Germinal center (tissue), 1 donor: ENCODE measurements at places on chromosomes 11 and 22.

DNA sequence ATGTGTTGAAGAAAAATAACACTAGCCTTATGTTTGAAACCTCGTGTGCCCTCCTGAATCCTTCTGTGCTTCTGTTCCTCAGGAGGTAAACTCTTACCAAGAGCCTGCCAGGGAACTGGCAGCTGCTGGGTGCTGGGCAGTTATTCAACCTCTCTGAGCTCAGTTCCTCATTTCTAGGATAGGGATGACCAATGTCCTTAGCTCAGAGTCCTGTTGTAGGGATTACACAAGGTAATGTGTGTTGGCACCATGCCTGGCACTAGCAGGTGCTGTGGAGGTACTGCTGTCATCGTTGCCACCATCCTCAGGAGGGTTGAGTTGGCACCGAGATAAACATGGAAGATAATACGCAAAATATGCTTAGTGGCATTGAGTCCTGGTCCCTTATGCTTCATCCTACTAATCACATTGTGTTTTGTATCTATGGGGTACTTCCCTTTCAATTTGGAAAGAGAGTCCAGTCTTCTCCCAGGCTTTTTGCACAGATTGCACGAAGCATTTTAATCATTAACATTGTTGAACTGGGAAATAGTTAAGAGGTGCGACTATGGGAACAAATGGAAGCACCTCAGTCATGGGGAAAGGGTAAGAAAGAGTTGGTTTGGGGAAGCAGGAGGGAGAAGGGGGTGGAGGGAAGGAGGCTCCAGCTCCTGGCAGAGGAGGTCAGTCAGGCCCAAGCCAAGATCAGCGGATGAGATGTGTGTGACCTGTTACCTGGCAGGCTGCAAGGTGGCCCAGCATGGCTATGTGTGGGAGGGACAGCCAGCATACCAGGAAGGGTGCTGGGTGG is 56.7 kb downstream of the CABIN1 start:
- no peak for DNase-seq

- no peak for DNase-seq
These were observed 4.4 kb downstream of the CYB5R2 start for GRCh38 chr11:7668911-7669310.

GRCh38 chr22:37568448-37569008 is 8.2 kb downstream of the CDC42EP1 start:
- DNase-seq: no peak

DNA sequence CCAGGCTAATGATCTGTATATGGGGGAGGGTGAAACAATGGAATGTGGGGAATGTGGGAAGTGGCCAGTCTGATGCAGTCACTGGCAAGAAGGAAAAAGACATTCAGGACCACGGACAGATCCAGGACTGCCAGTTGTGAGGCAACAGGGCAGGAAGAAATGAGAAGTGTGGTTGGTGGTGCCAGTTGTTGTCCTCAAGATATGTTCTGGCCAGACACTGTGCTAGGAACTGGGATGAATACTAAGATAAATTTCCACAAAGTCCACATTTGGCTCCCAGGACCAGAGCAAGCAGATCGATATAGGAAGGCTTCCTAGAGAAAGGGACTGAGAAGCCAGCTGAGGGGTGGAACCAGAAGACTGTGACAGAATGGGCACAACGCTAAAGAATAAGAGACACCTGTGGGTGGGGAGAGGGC is 6.8 kb upstream of the TPBGL start:
- no peak for DNase-seq

DNA sequence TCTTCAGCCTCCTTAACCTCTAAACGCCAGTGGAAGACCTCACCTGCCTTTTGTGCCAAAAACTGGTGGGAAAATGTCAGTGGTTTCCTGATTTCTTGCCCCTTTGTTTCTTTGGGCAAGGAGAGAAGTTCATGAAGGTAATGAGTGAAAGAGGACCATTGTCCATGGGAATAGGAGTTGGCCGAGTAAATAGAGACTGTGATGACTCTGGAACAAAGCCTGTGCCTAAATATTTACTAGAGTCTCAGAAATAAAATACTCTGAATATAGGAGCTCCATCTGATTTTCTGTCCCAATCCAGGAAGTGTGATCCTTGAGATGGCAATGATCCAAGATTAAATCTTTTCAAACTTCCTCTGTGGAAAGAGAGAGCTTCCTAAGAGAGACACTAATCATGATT is 12.0 kb downstream of the SLC5A1 start:
- DNase-seq: no peak

DNA sequence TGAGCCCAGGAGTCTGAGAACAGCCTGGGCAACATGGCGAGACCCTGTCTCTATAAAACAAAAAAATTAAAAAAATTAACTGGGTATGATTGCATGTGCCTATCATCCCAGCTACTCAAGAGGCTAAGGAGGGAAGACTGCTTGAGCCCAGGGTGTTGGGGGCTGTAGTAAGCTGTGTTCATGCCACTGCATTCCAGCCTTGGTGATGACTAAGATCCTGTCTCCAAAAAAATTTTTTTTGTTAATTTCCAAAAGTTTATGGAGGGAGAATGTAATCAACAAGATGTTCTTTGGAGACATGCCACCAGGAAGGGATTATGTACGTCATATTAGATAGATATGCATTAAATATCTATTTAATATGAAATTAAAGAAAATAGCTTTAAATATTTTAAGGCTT is 267.5 kb downstream of the SBF2 start:
- no peak for DNase-seq

GRCh38 chr11:125551835-125552342 is 17.4 kb upstream of the EI24 start:
- no peak for DNase-seq

- no peak for DNase-seq
These were observed 328.2 kb upstream of the NCAM1 start for GRCh38 chr11:112632866-112633505.

DNA sequence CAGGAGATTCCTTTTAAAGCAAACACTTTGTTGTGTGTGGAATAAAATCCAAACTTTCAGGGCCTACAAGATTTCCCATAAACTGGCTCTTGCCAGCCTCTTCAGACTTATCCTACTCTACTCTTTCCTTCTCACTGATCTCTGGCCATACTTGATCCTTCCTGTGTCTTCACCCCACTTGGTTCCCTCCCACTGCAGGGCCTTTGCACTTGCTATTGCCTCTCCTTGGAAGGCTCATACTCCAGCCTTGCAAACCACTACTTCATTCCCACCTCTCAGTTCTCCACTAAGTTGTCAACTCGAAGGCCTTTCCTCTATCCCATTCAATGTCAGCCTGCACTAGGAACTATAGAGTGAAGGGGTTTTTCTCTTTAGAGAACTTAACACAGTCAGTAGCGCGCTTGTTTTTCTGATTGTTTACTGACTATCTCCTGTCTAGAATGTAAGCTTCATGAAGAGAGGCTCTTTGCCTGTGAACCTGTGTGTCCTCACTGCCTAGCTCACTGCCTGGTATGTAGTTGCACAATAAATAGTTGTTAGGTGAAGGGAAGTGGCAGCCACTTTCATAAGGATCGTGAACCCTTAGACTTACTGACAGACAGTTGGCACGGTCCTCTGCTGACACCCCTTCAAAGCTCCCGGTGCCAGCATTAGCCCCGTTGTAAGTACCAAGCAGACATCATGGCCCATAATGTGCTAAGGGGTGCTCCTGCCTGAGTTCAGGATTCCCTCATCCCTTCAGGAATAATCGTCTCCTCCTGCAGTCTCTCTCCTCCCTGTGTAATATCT is 833 bp upstream of the ME3 start:
- DNase-seq: no peak

- DNase-seq: no peak
These were observed 31.7 kb downstream of the POU2F3 start for GRCh38 chr11:120271672-120272071.

DNA sequence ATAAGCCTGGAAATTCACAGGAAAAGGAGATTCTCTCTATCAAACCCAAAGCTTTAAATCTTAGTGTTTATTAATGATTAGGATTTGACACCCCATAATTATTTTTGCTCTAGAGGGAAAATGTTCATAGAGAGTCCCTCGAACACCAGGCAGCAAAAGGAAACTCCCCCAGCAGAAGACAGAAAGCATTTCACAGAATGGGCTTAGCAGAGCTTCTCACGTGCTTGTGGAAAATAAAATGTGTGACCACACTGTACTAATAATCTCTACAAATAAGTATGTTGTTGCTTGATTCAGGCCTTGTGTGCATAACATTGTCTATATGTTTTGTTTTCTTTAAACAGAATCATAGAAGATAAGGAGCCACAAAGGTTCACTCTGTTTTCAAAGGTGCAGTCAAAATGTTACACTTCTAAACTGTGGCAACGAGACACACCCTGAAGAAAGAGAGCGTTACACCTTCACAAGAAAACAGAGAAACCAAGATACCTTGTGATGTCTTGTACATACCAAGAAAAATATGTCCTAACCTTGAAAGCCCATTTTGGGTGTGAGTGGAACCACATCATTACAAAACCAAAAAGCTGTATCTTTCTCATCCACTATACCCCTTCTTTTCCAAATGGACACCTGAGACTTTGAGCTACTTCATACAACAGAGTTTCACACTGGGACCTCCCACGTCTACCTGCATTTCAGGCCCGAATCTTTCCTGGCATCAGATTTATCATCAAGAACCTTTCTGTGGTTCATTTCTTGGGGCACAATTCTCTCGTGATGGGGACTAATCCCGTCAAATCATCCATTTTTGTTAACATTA is 282.5 kb downstream of the ETS1 start:
- DNase-seq: no peak

GRCh38 chr11:12534549-12534948 is 139.7 kb upstream of the TEAD1 start:
- DNase-seq: no peak
